Right atrium auricular region (tissue), 2 donors: ENCODE measurements at places on chromosomes 2 and 18. TPM values are rescaled to one million over a fixed set of nuclear protein-coding genes. Genes with fewer than 3 reads are reported as not detected.

- no peaks in the 10 kb centered on the region for H3K27me3 ChIP-seq
- H3K4me3 ChIP-seq, result no peak overlapping the region
- H3K27ac ChIP-seq, result no peak overlapping the region
Observed at GRCh38 chr2:205659922-205660321, 22.4 kb upstream of the NRP2 start.

The SDC1 gene
- 0.24 TPM for total RNA-seq

DNA sequence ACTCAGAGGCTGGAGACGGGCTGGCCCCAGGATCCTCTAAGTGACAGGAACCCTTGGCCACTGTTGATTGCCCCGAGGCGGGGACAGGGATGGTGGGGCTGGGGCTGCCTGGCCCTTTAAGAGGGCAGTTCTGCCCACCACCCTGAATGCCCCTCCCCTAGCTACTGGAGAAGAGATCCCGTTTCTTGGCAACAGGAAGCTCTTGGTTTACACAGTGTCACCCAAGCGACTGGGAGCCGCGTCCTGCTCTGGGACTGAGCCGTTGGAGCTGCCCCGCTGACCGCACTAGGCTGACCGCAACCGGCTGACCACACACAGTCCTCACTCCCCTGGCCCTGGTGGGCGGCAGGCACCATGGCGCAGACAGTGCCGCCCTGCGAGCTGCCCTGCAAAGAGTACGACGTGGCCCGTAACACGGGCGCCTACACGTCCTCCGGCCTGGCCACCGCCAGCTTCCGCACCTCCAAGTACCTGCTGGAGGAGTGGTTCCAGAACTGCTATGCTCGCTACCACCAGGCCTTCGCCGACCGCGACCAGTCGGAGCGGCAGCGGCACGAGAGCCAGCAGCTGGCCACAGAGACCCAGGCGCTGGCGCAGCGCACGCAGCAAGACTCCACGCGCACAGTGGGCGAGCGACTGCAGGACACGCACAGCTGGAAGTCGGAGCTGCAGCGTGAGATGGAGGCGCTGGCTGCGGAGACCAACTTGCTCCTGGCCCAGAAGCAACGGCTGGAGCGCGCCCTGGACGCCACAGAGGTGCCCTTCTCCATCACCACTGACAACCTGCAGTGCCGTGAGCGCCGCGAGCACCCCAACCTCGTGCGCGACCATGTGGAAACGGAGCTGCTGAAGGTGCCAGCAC, at the start of gene TEKT4:
Gene TEKT4, plus strand, starts transcription at position 205 of the 862 bp plus-strand sequence. Its CDS starts 150 bp downstream, at position 355.
- no peaks in the 10 kb centered on the region for H3K36me3 ChIP-seq
- DNase-seq, result no peak
- H3K4me1 ChIP-seq, result no peaks in the 10 kb centered on the region
- H3K27me3 ChIP-seq, result no peaks in the 10 kb centered on the region
- no peak within 1 kb of the TSS for H3K4me3 ChIP-seq

DNA sequence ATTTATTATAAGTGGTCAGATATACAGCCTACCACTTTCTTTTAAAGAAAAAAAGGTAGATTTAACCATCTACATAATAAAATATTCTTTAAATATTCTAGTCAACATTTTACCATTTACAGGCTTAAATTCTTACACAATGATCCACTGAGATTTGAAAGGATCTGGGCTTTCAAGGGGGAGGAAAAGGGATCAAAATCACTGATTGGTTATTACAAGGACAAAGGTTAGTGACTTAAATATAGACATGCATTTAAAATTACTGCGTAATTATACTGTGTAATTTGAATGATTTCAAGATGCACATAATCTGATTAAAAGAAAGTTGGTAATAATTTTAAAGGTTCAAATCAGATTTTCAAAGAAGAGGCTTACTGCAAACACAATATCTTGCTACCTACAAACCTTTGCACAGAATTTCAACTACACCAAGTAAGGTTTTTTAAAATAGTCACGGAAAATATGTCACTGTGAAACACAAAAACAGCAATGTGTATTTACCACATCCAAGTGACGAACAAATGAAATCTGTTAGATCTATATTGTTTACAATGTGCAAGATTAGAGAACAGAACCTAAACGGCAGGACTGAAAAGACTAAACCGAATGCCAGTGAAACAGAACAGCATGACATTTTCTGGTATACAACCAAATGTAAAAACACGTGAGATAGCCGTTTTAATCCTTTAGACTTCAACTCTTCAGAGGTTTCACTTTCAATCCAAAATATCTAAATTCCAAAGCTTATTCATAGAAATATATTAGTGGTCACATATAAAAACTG, 40.8 kb downstream of the RTN4 start:
- no peaks in the 10 kb centered on the region for H3K4me1 ChIP-seq
- DNase-seq, result no peak
- no peaks in the 10 kb centered on the region for H3K27me3 ChIP-seq
- H3K36me3 ChIP-seq, result no peaks in the 10 kb centered on the region
- no peak overlapping the region for H3K27ac ChIP-seq
- H3K4me3 ChIP-seq, result no peak overlapping the region

- no peaks in the 10 kb centered on the region for H3K4me1 ChIP-seq
- peaks cover 21% of the 10 kb centered on the region for H3K27me3 ChIP-seq
- H3K4me3 ChIP-seq, result peak within 1 kb of the TSS; percentile 51
- no peak within 1 kb of the TSS for H3K27ac ChIP-seq
Observed at GRCh38 chr2:25168256-25169072, at the start of gene POMC. POMC (minus strand) TSS chr2:25168580; CDS start chr2:25164772, 3,808 bp downstream.

- no peak overlapping the region for H3K4me3 ChIP-seq
- no peak overlapping the region for H3K27ac ChIP-seq
- no peaks in the 10 kb centered on the region for H3K4me1 ChIP-seq
- H3K36me3 ChIP-seq, result no peaks in the 10 kb centered on the region
- H3K27me3 ChIP-seq, result no peaks in the 10 kb centered on the region
Observed at GRCh38 chr2:168345601-168346000, 98.2 kb upstream of the STK39 start.

DNA sequence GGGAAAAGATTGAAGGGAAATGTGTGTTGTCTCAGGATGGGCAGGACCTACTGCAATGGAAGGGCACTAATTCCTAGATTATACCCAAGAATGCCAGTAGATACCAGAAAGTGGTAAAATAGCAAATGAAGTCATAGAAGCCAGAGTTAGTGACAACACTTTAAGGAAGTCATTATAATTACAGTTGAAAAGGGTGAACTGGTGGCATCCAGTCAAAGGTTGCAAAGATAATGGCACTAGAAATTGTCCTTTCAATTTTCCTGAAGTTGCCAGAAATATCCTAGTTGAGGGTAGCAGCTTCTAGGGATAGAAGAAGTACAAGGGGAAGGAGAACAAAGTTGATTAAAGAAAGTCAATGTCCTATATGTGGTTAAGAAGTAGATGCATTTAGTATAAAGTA, 68.8 kb upstream of the GLS start:
- H3K27me3 ChIP-seq, result no peaks in the 10 kb centered on the region
- no peak overlapping the region for H3K27ac ChIP-seq
- H3K4me1 ChIP-seq, result no peaks in the 10 kb centered on the region
- no peaks in the 10 kb centered on the region for H3K36me3 ChIP-seq
- no peak for DNase-seq

DNA sequence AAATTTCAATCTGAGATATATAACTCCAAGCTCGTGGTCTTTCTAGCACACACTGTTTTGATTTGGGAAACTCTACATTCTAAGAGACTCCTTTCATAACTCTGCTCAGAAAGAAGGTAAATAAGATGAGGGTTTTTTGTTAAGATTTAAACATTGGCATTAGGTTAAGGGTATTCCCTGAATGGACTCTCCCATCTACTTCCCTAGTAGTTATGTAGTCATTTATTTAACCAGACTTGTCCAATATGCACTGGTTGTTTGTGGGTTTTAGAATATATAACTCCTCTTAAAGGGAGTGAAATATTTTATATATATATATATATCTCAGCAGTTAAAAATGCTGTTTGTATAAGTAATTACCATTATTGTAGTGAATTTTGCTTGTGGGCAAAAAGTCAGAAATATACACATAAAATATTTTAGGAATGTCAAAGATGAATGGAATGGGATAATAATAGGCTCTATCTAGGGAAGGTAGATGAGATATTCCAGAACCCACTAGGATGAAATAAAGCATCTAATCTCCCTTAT, 61.5 kb upstream of the WDR75 start:
- H3K4me1 ChIP-seq, result no peaks in the 10 kb centered on the region
- no peaks in the 10 kb centered on the region for H3K36me3 ChIP-seq
- H3K27ac ChIP-seq, result no peak overlapping the region
- no peaks in the 10 kb centered on the region for H3K27me3 ChIP-seq

The TMEM182 gene
- 75.4 TPM for total RNA-seq

GRCh38 chr18:28032177-28032576, 144.8 kb downstream of the CDH2 start:
- H3K4me1 ChIP-seq, result no peaks in the 10 kb centered on the region
- H3K4me3 ChIP-seq, result no peak overlapping the region
- H3K36me3 ChIP-seq, result no peaks in the 10 kb centered on the region
- DNase-seq, result no peak
- H3K27ac ChIP-seq, result no peak overlapping the region

The IWS1 gene
- total RNA-seq, result 43.3 TPM

DNA sequence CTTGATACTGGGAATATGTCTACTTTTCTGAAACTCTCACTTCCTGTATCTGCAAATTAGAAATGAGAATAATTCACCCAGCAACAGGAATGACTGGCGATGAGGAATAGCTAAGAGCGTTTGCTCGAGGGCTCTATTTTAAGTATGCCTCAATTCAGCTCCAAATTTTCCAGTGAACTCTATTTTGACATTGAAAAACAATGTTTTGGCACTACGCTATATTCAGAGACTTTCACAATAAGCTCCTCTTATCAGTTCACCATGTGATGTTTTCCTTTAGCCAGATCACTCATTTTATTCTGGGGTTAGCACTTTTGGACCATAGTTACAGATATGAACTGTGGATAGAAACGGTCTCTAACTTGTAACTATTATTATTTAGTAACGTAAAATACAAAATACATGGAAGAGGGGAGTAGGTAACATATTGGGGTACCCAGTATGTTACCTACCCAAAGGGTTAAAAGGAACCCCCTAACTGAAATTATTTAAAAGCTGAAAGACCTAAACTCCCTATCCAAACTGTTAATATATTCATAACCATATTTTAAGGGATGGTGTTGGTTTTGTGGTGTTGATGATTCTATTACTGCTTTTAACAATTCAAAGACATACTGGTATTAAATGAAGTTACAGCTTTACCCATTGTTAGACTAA, 28.1 kb downstream of the SLC40A1 start:
- no peak for DNase-seq
- no peaks in the 10 kb centered on the region for H3K36me3 ChIP-seq
- H3K4me1 ChIP-seq, result peaks cover 39% of the 10 kb centered on the region
- H3K27ac ChIP-seq, result peak overlapping the region; percentile 72
- H3K27me3 ChIP-seq, result no peaks in the 10 kb centered on the region
- H3K4me3 ChIP-seq, result no peak overlapping the region

GRCh38 chr18:13185675-13186198, 32.8 kb upstream of the LDLRAD4 start:
- H3K27me3 ChIP-seq, result no peaks in the 10 kb centered on the region
- no peak overlapping the region for H3K4me3 ChIP-seq
- no peaks in the 10 kb centered on the region for H3K4me1 ChIP-seq
- no peaks in the 10 kb centered on the region for H3K36me3 ChIP-seq
- no peak for DNase-seq
- H3K27ac ChIP-seq, result peak overlapping the region; percentile 45

The TUBA3E gene
- 1.6 TPM for total RNA-seq

The DNAJC5G gene
- total RNA-seq, result 0.59 TPM

The NAT8 gene
- not detected for total RNA-seq

GRCh38 chr2:74010087-74010541, 25.4 kb downstream of the TET3 start:
- no peaks in the 10 kb centered on the region for H3K36me3 ChIP-seq
- no peaks in the 10 kb centered on the region for H3K27me3 ChIP-seq
- no peak for DNase-seq
- no peaks in the 10 kb centered on the region for H3K4me1 ChIP-seq
- no peak overlapping the region for H3K27ac ChIP-seq

DNA sequence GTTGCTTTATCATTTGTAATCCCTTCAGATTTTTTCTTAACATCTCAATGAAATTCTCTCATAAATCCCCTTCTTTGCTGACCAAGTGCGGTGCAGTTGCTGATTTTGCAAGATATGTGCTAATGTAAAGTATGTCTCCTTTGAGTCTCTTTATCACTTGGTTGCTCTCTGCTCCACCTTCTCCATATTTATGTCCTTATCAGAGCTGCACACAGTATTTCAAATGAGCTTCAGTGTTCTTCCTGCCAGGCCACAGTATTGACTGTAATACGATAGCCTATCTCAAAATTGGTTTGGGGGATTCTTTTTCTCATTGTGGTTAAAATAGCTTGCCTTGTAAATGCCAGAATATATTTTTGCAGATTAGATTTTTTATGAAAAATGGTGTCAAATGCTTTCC, 32.2 kb downstream of the MAIP1 start:
- no peak for DNase-seq
- no peak overlapping the region for H3K27ac ChIP-seq
- no peaks in the 10 kb centered on the region for H3K36me3 ChIP-seq
- H3K27me3 ChIP-seq, result no peaks in the 10 kb centered on the region

GRCh38 chr18:9613550-9614400, 584 bp downstream of the PPP4R1 start:
- peak overlapping the region; percentile 95 for H3K27ac ChIP-seq
- DNase-seq, result peak; percentile 61
- no peaks in the 10 kb centered on the region for H3K27me3 ChIP-seq
- peaks cover 6% of the 10 kb centered on the region for H3K36me3 ChIP-seq
- peak overlapping the region; percentile 89 for H3K4me3 ChIP-seq
- peaks cover 30% of the 10 kb centered on the region for H3K4me1 ChIP-seq

The UGT1A8 gene
- total RNA-seq, result not detected

The ORC2 gene
- 8.5 TPM for total RNA-seq

DNA sequence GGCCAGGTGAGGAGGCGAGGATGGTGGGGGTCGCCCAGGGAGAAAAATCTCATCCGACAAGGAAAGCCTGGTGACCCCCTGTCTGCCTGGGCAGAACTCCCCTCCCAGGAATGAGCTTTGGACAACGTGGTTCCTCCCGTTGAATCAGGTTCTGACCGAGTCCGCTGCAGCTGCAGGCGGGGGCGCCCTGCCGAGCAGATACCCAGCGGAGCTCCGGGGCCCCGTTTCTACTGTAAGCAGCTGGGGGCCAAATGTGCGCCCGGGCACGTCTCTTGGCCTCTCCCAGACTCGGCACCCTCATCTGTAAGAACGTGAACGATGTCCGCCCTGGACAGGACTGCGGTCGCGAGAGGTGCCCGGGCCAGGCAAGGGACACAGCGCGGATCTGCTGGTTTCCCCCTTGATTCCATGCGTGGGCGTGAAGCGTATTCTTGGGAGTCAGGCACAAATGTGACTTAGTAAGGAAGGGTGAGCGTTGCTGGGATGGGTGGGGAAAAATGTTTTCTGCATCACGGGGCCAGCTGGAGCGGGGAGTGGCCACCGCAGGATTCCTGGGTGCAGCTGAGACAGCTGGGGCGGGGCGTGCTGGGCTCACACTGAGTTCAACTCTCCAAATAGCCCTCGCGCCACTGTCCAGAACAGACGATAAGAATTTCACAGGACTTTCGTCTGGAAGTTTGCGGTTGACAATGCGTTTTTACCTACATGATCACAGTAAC, 20.2 kb upstream of the TUBB6 start:
- H3K27me3 ChIP-seq, result no peaks in the 10 kb centered on the region
- peak overlapping the region; percentile 83 for H3K27ac ChIP-seq
- no peaks in the 10 kb centered on the region for H3K4me1 ChIP-seq
- DNase-seq, result peak; percentile 88
- no peaks in the 10 kb centered on the region for H3K36me3 ChIP-seq
- H3K4me3 ChIP-seq, result peak overlapping the region; percentile 58

- no peaks in the 10 kb centered on the region for H3K27me3 ChIP-seq
- H3K4me1 ChIP-seq, result no peaks in the 10 kb centered on the region
- no peak overlapping the region for H3K4me3 ChIP-seq
- DNase-seq, result no peak
- no peaks in the 10 kb centered on the region for H3K36me3 ChIP-seq
Observed at GRCh38 chr2:135528006-135528405, 3.0 kb downstream of the ZRANB3 start.

- no peaks in the 10 kb centered on the region for H3K27me3 ChIP-seq
- H3K4me3 ChIP-seq, result no peak overlapping the region
- no peaks in the 10 kb centered on the region for H3K36me3 ChIP-seq
Observed at GRCh38 chr18:5998907-5999306, 103.6 kb upstream of the TMEM200C start.

The MRPS5 gene
- 39.0 TPM for total RNA-seq
